ENCODE measurements at places on chromosomes 5 and 9.

DNA sequence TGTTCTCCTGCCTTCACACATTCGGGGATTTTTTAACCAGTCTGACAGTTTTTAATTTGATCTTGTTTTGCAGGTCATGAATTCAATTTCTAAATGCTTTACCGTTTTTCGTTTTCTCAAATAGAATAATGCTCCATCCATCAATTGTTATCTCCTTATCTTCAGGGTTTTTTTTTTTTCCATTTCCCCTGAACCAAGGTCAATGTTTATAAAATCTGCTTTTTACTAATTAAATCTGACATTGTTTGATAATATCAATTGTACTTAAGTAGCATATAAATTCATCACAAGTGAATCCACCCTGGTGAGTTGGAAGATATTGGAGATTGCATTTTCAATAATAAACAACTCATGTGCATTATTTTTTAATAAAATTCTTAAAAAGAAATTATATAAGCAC is 2004.6 kb upstream of the WWC1 start:
- no peak for DNase-seq

DNA sequence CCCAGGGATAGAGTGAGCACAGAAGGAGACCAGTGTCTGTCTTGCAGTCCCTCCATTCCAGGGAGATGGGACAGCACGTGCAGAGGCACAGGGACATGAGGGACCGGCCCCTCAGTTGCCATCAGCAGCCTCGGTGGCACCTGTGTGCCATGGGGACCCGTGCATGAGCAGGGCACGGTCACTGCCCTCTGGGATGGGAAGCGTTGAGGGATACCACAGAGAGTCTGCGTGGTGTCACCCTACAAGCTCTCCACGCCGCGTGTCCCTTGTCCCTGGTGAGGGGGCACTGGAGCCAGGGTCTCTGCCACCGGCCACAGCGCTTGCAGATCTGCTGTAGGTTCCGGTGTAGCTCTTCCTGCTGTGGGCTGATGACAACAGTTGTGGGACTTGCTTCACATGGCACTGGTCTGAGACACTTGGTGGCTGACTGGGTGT is 108.1 kb downstream of the CACNA1B start:
- no peak for DNase-seq

- no peak for DNase-seq
These were observed 64.2 kb downstream of the DCP2 start for GRCh38 chr5:113040672-113041260.

GRCh38 chr9:110040788-110041187 is 167.2 kb downstream of the C9orf152 start:
- DNase-seq: no peak

DNA sequence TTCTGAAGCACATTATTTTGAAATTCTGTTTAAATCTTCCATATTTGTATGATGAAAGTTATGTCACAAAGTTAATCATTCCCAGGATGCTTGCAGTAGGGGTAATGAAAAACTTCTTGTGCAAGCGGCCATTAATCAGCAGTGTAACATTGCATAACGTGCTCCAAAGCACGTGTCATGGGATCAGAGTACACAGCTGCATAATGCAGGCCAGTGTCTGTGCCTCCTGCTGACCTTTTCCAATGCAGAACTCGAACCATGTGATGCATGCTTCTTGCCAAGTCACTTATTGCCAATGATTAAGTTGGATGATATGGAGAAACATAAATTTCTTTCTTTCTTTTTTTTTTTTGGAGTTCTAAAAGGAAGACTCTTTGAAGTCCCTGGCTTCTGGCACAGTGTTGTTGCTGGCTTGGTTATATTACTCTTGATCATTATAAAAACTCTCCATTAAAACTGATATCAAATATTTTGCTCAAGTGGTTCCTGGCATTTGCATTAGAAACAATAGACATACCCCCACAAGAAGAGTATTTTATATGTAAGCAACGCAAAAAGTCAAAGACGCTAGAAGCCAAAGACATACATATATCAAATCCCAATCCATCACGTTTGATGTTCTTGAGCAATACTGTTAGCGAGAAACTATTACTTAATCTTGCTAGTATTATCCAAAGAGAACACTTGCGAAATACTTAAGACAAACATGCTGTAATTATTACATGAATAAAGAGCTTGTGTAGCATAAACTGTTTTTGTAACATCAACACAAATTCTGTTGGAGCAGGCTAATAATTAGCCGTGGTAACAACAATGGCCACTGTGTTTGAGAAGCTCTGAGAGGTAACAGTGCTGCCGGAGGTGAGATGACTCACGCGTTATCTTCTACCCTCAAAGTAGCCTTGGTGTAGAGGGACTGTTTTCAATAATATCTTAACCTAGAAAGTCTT is 164.2 kb downstream of the AUH start:
- DNase-seq: no peak

GRCh38 chr5:89849830-89850512 is 559.6 kb downstream of the CETN3 start:
- no peak for DNase-seq

GRCh38 chr5:81226286-81226685 is 6.8 kb upstream of the CKMT2 start:
- no peak for DNase-seq

DNA sequence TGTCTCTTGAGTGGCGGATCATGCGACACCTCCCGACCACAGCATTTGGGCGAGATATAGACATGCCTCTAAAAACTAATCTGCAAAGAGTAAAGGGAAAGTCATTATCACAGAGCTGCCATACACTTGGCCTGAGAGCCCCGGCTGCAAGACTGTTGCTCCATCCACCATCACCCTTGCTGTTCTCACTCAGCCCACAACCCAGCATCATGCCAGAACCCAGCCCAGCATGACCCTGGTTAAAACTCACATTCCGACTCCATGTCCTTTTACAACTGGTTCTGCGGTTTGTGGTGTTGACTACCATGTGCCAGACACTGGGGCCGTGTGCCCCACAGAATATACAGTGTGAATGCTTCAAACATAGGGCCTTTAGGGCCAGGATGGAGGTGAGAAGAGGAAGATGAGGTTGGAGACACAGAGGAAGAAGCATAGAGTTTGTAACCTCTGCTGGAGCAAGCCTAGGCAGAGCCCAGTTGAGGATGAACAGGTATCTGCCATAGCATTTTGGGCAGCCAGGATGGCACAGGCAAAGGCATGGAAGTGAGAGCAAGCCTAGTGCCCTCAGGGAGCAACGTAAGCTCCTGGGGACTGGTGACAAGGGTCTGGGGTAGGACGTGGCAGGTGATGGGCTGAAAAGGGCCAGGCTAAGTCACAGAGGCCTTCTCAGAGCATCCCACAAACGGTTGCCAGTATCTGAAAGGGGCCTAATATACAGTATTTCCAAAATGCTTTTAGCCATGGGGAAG is 37.5 kb upstream of the SMU1 start:
- DNase-seq: no peak

GRCh38 chr9:17776735-17777134 is 197.9 kb downstream of the SH3GL2 start:
- no peak for DNase-seq

- no peak for DNase-seq
These were observed 12.4 kb downstream of the PRUNE2 start for GRCh38 chr9:76893395-76893932.

DNA sequence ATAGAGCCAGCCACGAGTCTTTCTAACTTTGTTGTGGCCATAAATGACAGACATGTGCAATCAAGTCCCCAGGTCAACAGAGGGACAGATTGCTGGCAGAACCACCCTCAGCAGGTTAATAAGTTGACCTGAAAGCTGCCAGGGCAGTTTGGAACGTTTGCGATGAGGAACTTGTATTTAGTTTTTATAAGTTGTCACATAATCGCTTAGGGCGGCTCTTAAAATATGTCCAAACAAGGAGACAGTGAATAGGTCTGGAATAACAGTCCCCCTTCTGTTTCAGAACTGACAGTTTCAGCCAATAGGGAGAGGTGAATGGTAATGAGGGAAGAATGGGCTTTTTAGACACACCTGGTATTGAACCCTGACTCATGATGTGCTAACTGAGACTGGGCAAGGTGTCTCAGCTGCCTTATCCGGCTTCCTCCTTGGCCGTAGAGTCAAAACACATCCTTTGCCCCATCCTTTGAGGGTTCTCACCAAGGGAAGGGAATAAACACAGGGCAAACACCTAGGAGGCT is 33.6 kb upstream of the GABRP start:
- no peak for DNase-seq

DNA sequence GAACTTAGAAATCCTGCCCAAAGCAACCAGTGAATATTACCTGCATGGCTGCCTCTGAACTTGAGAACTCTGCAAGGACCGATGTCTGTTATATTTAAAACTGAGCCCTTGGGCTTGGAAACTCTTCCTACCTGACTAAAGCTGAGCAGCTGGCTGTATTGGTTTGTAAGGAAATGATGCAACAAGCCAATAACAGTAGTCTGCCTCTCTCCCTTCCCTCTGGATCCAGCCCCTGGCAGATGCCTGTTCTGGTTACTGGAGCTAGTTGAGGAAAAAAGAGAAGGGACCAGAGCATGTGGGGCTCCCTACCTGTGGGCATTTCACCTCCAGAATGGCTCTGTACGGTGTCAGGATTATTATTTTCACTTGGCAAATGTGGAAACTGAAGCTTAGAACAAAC is 34.7 kb downstream of the SH3RF2 start:
- DNase-seq: no peak

- no peak for DNase-seq
These were observed 206.2 kb downstream of the FER start for GRCh38 chr5:108953940-108954339.

DNA sequence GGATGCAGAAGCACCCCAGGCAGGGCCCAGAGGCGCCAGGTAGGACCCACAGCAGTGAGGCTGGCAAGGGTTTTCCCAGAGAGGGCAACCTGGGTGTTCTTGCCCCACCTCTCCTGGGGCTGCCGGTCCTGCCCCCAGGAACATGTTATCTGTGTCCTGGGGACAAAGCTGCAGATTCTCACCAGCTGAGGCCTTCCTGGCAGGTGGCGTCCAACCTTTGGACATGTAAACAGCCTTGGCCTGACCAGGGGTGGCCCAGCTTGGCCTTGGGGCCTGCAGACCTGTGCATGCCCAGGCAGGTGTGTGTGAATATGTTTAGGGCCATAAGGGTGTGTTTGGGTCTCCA is 101.8 kb upstream of the LARP1 start:
- no peak for DNase-seq

DNA sequence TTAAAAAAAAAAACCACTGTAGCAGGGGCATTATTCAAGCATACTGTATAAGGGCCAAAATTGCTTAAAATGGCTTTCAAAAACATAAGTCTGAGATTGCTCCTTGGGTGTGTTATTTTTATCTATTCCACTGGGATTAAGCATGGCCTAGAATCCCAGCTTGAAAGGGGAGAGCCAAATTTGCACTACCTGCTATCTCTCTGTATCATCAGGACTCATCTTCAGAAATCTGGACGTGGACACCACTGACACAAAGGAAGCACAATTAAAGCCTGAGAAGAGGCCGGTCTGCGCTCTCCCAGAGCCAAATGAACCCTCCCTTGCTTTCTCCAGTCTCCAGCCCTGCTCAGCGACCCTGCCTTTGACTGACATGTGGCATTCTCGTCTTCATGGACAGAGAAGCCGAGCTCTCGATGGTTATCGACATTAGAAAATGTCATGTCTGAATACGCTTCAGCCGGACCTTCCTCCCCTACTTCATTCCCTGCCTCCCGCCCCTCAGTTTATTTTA is 151.3 kb downstream of the EBF1 start:
- no peak for DNase-seq

DNA sequence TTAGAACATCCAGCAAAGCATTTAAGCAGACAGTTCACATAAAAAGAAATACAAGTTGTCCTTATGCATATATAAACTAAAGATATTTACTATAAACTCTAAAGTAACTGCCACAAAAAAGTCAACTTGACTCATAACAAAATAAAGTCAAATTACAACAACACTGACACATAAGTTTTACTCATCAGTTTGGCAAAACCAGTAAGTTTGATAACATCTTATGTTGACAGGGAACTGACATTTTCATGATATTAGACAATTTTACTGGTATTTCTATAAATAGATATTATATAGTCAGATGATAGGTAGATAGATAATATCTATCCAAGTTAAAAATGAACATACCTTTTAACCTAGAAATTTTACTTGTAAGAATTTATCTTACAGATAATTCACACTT is 9.9 kb upstream of the TSLP start:
- DNase-seq: no peak

- no peak for DNase-seq
These were observed 23.8 kb downstream of the IFNA5 start for GRCh38 chr9:21281275-21281674.

- no peak for DNase-seq
These were observed 42.5 kb downstream of the KLF4 start for GRCh38 chr9:107447081-107447480.

- DNase-seq: no peak
These were observed 60.6 kb upstream of the ABCA1 start for GRCh38 chr9:104988539-104988938.

DNA sequence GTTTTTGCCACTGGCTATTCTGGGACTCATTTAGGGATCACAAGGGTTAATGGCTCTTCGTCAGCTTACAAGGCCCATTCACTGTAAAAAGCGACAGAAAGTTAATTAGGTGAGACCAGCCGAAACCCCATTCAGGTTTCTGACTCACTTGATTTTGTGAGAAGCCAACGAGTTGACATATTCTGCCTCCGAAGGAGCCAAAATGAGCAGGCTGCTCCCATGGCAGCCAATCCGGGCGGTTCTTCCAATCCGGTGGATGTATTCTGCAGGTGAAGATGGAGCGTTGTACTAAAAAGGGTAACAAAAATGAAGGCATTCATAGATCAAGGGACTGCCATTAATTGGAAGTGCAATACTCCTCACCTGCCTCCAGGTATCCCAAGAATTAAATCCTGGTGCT is 39.7 kb downstream of the DDX31 start:
- no peak for DNase-seq

DNA sequence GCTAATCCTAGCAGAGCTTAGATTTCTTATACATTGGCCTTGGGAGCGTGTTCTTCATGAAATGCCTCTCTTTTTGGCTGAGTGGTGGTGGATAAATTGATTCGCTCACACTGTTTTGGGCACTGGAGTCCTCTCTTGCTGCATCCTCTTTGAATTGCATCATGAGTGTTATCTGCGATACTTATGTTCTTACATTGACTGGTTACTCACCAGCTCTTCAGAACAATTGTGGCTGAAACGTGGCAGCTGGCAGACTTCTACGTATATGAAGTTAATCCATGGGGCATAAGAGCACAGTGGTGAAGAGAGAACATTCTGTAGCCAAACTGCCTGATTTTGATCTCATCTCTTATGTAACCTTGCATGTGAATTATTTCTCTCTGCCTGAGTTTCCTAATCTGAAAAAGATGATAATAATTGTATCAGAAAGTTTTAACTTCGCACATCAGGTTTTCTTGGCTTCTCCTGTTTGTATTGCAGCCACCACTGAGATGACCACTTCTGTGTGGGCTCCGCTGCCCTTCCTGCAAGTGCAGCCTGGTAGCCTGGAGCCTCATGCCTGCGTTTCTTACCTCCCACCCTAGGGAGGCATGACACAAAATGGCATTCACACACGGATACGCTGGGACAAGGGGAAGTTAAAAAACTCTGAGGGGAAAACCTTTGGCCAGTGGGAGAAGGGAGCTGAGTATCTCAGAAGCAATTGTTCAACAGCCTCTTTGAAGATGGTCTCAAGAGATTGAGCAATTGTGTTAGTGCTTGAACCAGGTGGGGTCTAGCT is 295.2 kb downstream of the ARHGAP26 start:
- no peak for DNase-seq

- no peak for DNase-seq
These were observed 757 bp downstream of the TMEM250 start for GRCh38 chr9:136117916-136118319.

- no peak for DNase-seq
These were observed 20.8 kb downstream of the AGXT2 start for GRCh38 chr5:35026941-35027340.

- DNase-seq: no peak
These were observed 9.6 kb upstream of the FCN2 start for GRCh38 chr9:134870746-134871662.

GRCh38 chr5:168404365-168404764 is 81.9 kb upstream of the RARS1 start:
- no peak for DNase-seq

Data from cortex of kidney (tissue), 1 donor.